ENCODE measurements at places on chromosomes 4 and X.
A peak's percentile ranks its signal among the peaks of the same experiment; 100 is the strongest.

DNA sequence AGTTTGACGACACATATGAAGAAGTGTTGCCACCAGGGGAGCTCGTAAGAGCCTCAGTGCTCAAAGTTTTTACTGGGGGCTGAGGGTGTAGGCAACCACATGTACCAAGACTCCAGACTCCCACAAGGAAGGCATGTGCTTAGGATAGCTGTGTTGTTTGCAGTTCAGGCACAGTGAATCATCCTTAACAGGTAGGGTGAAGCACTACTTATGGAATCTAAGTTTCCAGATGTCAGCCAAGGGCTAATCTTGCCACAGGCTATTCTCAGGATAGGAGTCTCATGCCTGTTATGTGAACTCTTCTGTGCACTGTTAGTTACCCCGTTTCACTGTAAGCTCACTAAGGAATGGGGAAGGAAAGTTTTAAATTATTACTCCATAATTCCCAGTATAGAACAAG is 202.6 kb downstream of the TMA16 start:
- DNase-seq = no peak

DNA sequence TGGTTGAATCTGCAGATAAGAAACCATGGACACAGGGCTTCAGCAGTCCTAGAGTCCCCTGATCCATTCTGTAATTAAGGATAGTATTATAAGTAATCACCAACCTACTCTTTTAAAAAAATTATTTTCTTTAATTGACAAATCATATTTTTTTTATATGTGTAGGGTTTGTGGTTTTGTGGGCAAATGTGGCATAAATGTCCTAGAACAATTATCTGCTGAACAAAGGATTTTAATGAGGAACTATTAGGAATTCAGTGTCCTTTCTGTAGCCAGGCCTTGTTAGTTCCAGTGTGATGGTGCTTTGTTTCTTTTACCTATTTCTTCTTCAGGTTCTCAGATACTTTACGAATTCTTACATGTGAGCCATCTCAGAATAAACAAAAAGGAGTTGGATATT is 32.4 kb downstream of the PRIMPOL start:
- DNase-seq = no peak

- DNase-seq = no peak
These were observed 100.2 kb upstream of the USP38 start for GRCh38 chr4:143084566-143084965.

GRCh38 chr4:77155631-77156452 is 1.2 kb upstream of the CCNG2 start:
- DNase-seq = no peak

DNA sequence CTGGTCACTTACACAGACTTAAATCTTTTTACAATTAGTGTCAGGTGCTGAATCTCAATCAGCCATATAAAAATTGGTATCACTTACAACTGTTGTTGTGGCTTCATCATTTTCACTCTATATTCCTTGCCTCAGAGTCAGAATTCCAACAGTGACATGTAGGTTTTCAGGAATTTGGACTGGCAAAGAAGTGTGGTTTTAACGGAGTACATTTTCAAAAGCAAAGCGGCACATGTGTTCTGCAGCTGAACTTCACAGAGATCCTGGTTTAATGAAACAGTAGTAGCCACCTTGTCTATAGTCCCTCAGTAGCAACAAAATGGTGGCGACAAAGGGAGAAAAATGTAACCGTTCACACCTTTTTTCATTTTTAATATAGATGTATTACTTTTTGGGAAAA is 486.6 kb downstream of the FAT4 start:
- no peak for DNase-seq

GRCh38 chr4:152221816-152222516 is 313.9 kb downstream of the FBXW7 start:
- no peak for DNase-seq

GRCh38 chrX:15546745-15547144 is 46.1 kb downstream of the BMX start:
- no peak for DNase-seq

GRCh38 chrX:39967348-39967747 is 130.4 kb downstream of the BCOR start:
- no peak for DNase-seq

- DNase-seq = no peak
These were observed 10.1 kb downstream of the HS3ST1 start for GRCh38 chr4:11418610-11419009.

DNA sequence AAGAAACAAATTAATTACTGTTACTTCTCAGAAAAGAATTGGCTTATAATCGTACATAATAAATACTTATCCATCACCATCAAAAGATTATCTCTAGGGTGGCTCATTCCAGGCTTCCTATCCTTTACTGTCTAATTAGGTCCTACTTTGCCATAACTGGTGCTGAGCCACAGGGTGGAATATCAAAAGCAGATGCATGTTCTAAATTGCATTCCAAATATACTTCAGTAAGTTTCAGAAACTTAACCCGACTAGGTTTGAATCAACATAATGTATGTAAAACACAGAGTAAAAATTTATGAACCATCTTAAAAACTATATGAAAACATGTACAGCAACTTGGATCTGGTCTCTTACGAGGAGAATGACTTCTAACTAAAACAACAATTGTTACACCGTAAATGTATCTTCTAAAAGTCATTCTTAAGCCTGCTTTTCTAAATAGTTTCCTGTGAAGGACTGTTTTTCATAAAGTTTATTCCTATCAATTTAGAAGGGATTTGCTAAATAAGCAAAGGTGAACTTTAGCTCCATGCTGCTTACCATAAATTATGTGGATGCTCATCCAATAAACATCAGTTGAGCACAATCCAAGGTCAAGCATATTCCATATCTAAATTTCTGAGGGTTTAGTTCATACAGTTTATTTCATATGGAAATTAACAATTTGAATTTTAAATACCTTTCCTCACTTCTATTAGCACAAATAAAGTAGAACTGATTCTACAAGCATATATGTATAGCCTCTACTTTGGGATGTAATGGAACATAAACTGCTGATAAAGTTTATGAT is 13.4 kb downstream of the ZAR1 start:
- DNase-seq = no peak

GRCh38 chr4:123386609-123387008 is 10.0 kb upstream of the SPRY1 start:
- DNase-seq = no peak

GRCh38 chr4:52983563-52984303 is 121.6 kb downstream of the RASL11B start:
- DNase-seq = no peak

DNA sequence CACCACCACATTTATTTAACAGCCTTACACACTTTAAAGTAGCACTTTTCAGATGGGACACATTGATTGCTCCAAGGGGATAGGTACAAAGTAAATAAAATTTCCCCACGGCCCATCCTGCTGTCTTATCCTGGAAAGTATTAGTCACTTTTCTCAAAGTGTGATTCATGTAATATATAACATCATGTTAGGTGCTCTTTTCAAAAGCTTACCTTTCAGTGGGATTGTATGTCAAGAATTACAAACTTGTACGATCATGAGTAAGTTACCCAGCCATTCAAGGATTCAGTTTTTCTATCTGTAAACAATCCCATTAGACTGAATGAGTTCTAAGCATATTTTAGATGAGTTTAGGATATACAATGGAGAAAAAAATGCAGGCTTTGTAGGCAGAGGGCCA is 876.6 kb upstream of the GRID2 start:
- DNase-seq = no peak

- DNase-seq = no peak
These were observed at the start of gene VEGFD for GRCh38 chrX:15384304-15384703. Gene VEGFD (minus strand): TSS chrX:15384413. CDS start chrX:15383946, 467 bp downstream.

- no peak for DNase-seq
These were observed 82.1 kb downstream of the TASL start for GRCh38 chrX:30495468-30495867.

DNA sequence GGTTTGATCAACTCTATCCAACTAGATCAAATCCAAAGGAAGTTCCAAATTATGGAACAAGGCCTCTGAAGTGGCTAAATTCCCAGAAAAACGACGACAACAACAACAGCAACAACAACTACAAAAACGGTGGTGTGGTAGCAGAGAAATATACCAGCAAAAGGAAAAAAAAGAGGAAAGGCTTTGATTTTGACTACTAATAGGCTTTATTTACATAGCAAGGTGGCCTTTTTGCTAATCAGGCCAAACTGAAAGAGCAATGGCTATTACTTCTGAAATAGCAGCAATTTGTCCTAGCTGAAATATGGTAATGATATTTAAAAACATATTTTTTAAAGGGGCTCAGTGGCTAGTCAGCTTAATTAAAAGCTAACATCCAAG is 40.8 kb upstream of the TMPRSS11E start:
- DNase-seq = no peak

GRCh38 chrX:9824554-9824953 is 38.3 kb downstream of the SHROOM2 start:
- DNase-seq = no peak

DNA sequence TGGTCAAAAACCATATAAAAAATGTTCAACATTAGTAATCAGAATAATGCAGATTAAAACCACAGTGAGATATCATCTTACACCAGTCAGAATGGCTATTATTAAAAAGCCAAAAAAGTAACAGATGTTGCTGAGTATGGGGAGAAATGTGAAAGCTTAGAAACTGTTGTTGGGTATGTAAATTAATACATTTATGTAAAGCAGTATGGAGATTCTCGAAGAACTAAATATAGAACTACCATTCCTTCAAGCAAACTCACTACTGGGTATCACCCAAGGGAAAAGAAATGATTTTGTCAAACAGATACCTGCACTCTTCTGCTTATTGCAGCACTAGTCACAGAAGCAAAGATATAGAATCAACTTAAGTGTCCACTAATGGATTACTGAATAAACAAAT is 576.4 kb upstream of the EPHA5 start:
- DNase-seq = no peak

GRCh38 chr4:169121861-169122382 is 111.9 kb upstream of the CBR4 start:
- no peak for DNase-seq

DNA sequence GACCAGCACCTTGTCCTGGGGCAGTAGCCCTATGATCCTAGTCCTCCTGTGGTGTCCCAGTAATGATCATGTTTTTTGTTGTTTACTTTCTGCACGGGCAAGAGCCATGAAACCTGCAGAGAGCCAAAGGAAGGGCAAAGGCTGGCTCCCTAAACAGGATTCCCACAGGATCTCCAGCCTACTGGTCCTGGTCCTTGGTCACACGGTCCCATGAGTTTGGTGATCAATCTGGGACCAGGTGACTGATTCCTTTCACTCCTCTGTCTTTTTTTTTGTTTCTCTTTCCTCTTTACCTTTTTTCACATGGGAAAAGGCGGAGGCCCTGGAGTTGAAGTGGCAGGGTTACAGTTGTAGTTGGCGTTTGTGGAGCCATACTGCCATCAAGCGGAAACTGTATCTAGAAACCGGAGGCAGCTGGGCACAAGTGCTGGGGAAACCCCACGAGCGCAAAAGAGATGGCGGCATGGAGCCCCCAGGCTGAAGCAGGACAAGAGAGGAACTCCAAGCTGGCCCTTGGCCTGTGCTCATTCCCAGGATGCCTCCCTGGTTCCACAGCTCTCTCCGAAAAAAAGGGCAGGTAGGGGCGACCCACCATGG is 34.6 kb downstream of the NBDY start:
- no peak for DNase-seq

DNA sequence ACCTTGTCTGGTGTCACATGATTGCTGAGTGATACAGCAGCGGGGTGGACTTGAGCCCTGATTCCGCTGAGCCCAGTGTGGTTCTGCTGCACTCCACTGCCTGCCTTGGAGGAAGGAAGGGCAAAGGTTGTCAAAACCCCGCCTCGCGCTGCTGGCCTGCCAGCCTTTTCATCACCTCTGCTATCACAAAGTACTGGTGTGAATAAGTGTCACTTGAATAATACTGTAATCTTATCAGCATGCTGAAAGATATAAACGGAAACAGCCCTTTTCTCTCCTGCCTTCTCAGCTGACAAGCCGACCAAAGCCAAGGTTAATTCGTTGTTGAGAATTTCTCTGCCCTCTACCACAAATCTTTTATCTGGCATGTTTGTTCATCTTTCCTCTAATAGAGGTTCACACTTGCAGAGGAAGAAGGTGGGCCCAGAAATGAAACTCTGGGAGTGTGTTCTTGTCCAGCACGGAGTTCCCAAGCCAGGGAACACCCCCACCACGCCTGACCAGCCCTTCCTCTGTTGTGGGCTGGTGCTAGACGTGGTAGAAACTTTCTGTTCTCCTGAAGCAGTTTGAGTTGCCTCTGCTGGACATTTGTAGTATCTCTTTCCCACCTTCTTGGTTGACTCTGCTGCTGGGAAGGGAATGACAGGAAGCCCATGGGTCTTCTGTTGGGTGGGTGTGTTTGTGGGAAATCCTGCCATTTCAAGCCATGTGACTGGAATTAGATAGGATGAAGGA is 21.5 kb downstream of the FHDC1 start:
- no peak for DNase-seq

DNA sequence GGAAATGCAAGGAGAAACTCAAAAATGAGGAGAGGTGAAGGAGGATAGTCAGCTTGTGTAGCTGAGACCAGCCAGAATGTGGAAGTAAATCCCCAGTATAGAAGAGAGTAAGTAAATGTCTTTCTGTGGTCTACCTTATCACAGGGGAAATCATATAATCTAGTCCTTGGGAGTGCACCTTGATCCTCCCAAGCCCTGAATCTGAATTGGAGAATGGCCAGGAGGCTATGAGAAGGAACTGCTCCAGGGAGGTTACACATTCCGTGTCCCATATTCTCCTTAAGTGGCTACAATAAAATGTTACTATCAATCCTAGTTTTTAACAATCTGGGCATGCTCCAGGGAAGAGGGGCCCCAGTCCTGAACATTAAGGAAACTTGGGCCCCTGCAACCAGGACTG is 10.8 kb downstream of the AGTR2 start:
- no peak for DNase-seq

- no peak for DNase-seq
These were observed 69.9 kb upstream of the NRK start for GRCh38 chrX:105752338-105752956.

DNA sequence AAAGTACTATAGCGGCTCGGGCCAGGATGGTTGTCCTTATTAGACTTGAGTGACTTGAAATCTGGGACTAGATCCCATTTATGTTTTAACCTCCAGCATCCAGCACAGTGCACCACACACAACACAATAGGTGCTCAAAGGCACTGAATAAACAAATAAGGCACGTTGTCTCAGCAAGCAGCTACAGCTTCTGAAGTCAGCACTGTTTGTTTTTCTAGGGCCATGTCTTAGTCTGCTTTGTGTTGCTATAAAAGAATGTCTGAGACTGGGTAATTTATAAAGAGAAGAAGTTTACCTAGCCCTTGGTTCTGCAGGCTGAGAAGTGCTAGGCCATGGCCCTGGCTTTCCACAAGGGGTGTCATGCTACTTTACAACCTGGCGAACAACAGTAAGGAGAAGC is 102.1 kb upstream of the LNX1 start:
- no peak for DNase-seq

DNA sequence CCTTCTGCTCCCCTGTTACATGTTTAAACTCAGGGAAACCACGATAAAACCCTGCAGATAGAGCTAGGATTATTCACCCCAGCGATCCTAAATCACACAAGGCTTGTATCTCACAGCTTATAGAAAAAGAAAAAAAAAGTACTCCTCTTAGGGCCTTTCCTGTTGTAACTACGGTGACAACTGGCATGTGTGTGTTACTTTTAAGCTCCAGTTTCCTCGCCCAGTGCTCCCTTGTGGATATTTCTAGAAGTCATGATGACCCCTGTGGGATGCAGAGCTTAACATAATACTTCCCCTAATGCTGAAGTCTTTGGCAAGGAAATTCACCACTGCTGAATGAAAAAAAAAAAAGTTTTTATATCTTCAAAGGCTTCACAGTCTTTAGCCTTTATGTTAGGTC is 114.7 kb downstream of the NWD2 start:
- DNase-seq = no peak

- peak; percentile 66 for DNase-seq
These were observed 6.5 kb upstream of the RNF4 start for GRCh38 chr4:2462218-2462991.
